Stimulated activated CD8-positive, alpha-beta memory T cell treated with anti-CD3 and anti-CD28 coated beads, Interleukin-12 subunit alpha, Interleukin-12 subunit beta, amount 100 ng/mL, for 1 hour (primary cell): ENCODE measurements at places on chromosomes 16 and 17.

DNA sequence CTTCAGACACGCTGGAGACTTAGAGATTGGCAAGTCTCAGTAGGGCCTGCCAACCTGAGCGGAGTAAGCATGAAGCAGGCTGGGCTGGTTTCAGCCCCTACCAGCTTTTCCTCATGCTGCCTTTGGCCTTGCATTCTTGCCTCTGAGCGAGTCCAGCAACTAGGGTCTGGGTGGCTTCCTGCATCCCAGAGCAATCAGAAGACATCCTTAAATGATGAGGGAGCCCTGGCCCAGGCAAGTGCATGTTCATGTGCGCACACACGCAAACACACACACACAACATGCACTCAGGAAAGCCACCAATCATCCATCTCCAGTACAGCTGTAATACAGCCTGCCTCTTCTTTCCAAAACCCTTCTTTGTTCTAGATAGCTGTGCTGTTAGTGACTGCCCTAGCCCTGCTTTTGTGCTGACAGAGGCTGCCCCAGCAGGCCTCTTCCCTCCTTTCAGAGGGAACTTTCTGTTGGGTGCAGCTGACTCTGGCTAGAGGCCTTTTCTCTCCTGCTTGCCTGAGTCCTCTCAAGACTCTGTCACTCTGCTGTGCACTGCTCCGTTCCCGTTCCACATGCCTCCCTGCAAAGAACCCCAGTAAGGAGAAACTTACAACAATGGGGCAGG is 30.7 kb upstream of the TBX2 start:
- DNase-seq, result no peak

DNA sequence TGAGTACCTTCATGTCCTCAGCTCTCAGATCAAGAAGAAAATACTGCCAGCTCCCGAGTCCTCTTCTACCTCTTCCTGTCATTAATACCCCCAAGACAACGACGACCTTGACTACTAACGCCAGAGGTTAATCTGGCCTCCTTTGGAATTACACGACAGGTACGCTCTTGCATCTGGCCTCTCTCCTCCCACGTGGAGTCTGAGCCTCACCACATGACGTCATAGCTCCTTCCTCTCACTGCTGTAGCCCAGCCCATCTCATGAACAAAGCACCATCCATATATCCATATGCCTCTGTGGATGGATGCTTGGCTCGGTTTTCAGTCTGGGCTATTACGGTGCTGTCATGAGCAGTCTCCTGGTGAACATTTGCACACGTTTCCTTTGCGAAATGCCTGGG is 110.2 kb upstream of the TNRC6C start:
- no peak for DNase-seq

- DNase-seq, result peak; percentile 51
These were observed at the start of gene MT1F for GRCh38 chr16:56657555-56658326. Gene MT1F (plus strand): TSS chr16:56657959. CDS start chr16:56658059, 100 bp downstream.

DNA sequence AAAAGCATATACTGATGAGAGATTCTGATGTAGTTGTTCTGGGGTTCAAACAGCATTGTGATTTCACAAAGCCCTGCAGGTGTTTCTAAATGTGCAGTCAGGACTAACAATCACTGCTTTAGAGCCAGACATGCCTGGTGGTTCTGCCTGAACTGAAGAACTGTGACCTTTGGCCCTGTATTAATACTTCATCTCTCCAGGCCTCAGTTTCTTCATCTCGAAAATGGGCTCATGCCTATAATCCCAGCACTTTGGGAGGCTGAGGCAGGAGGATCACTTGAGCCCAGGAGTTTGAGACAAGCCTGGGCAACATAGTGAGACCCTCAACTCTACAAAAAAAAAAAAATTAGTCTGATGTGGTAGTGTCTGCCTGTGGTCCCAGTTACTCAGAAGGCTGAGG is 3.9 kb downstream of the DNAI2 start:
- DNase-seq, result no peak

- no peak for DNase-seq
These were observed 55.7 kb downstream of the CENPV start for GRCh38 chr17:16297367-16298139.

DNA sequence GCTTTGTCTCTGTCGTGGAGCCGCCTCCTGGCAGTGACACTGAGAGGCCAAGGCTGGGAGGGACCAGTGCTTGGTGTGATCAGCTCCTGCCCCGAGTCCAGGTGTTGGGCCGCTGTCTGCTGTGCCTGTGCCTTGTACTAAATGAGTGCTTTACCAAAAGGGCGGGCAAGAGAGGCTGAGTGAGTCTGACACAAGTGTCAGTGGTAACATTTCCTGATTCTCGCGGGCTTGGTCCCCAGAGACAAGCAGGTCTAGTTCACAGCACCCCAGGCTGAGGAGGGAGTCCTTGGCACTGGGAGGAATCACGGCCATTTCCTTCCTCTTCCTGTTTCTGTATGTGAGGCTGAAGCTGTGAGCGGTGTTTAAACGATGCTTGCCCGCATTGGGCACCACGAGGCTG is 30.2 kb downstream of the PLD6 start:
- DNase-seq, result no peak

GRCh38 chr16:76897816-76898215 is 293.2 kb upstream of the MON1B start:
- DNase-seq, result no peak

DNA sequence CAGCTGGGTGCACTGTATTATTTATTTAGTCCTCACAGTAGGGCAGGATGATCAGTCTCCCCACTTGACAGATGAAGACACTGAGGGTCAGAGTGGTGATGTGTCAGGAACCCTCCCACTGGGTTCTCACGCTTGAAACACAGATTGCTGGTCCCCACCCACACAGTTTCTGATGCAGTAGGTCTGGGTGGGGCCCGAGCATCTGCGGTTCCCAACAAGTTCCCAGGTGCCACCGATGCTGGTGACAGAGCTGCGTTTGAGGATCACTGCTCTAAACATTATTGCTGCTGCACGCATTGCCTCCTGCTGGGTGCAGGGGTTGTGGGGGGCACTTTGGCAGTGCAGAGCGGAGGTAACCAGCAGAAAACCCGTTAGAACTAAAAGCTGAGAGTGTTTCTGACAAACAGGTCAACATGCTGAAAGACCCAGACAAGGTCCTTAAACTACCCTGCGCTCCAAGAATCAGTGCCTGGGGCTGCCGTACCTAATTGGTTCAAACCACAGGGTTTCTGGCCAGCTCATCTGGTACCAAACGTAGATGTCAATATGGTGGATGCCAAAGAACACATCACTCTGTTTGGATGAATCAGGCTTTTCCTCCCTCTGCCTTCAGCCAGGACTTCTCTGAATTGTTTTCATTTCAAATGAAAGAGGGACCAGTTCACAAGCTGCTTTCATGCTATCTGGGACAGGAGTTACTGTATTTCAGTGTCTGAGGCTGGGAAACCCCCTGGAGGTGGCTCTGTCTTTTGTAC is 76.0 kb downstream of the ABCC1 start:
- no peak for DNase-seq

DNA sequence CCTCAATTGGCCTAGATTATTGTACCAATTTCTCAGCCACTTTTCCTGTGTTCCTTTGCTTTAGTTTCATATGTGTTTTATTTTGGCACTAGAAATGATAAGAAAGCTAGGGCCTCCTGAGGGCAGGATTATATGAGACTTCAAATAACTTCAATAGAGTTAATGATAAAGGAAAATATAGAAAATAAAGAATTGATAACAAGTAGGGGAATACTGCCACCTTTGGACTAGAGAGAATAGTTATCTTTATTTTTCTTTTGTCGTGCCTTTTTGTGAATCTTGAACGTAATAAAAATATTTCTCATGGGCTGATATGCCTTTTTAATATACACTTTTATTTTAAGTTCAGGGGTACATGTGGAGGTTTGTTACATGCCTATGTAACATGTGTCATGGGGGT is 29.3 kb upstream of the RBL2 start:
- no peak for DNase-seq

GRCh38 chr17:37642681-37643080 is 565 bp downstream of the DDX52 start:
- DNase-seq, result no peak

DNA sequence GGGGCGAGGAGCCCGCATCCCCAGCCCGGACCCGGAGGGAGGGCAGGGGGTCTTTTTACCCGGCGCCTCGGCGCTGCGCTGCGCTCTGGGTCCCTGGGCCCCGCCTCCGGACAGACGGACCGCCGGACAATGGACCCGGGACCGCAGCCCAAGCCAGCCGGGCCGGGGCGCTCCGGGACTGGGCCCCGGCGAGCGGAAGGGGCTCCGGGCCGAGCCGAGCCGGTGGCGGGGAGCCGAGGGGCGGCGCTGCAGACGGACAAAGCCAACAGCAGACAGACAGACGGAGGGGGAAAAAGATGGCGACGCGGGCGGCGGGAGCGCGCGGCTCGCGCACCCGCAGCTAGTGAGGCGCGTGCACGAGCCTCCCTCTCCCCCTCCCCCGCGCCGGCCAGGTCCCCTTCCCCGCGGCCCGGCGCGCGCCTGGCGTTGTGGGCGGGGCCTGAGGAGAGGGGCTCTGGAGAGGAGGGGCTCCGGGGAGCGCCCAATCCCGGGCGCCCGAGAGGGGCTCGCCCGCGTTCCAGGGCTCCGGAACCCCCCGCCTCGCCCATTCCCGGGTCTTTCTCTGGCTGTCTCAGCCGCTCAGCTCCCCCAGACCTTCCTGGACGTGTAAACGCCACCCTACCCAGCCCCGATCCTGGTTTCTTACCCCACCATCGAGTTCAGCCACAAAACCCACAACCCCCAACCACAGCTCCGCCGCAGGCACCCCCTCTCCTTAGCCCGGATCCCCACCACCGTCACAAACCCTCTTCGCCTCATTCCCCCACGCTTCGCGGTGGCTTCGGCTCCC is at the start of gene ZNF821:
TSS of gene ZNF821 (minus strand) at position 334 of the 790 bp plus-strand sequence. CDS start 4,236 bp downstream, outside the sequence.
- DNase-seq, result peak; percentile 38

- DNase-seq, result no peak
These were observed 17.5 kb upstream of the HOXB9 start for GRCh38 chr17:48643697-48644012.

- DNase-seq, result no peak
These were observed 9.6 kb downstream of the CALCOCO2 start for GRCh38 chr17:48840441-48840840.

DNA sequence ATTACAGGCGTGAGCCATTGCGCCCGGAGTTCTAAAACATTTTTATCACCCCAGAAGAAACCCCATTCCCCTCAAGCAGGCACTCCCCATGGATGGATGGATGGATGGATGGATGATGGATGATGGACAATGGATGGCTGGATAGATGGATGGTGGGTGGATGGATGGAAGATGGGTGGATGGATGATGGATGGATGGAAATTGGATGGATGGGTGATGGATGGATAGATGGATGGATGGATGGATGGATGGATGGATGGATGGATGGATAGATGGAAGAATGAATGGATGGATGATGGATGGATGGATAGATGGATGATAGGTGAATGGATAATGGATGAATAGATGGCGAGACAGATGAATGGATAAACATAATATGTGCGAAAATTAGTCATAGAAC is 16.5 kb downstream of the PLA2G10 start:
- no peak for DNase-seq

DNA sequence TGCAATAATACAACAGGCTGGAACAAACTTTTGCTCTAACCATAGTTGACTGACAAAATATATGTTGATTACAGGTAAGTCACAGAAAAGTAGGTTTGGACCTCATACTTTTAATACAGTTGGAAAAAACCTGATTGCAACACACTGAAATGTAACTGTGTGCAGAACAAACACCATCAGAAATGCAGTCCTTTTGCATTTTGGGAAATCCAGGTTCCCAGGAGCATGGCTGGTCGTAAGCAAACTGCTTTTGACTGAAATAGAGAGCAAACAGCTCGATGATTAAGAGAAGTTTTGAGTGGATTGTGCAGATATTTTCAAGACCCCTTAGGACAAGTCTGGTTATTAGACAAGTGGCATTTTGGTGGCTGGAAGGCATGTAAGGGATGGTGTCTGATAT is 8.0 kb downstream of the IGF2BP1 start:
- no peak for DNase-seq

DNA sequence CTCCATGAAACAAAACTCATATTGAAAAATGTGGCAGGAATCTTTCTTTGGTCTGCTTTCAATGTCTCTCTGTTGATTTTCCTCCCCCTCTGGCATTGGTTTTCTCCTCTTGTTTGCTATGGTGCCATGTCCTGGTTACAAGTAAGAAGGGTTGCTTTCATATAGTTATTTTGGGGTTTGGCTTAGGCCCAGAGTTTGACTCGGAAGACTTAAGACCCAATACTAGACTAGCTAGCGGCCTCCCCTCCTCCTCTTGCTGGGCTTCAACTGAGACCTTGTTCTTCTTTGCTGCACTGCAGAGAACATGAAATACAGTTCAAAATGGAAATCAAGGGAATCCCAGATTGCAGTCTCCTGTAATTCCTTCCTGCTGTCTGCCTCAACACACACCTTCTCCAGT is 30.0 kb upstream of the CLEC18A start:
- DNase-seq, result no peak

- DNase-seq, result no peak
These were observed 120.7 kb downstream of the TRIM37 start for GRCh38 chr17:58985971-58986370.

DNA sequence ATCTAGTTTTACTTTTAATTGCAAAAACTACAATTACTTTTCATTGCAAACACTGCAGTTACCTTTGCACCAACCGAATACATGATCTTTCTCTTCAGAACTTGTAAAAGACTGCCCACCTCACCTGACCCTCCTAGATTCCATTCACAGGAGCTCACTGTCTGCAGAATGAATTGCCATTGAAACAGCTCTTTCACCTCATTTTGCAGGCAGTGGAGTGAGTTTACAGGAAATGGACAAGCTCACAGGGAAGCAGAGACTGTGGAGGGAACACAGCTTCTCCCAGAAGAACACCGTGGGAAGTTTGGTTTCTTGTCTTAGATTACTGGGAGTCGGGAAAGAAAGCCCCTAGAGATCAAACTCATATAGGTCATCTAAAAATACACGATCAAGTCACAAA is 439.7 kb upstream of the RBFOX1 start:
- no peak for DNase-seq

GRCh38 chr16:2949705-2950352 is 14.2 kb upstream of the KREMEN2 start:
- no peak for DNase-seq

- peak; percentile 47 for DNase-seq
These were observed 28.7 kb downstream of the MPG start for GRCh38 chr16:106623-107324.

- DNase-seq, result no peak
These were observed 19.3 kb downstream of the TSPOAP1 start for GRCh38 chr17:58308985-58309917.

DNA sequence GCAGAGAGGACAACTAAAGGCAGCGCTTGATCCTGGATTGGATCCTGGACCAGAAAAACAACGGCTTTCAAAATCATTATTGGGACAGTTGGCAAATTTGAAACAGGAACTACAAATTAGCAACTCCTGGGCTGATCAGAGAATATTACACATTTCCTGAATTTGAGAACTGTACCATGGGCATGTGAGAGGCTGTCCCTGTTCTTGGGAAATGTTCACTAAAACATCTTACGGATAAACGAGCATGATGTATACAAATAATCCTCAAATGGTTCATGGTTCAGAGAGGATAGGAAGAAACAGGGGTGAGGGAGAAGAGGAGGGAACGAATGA is 2.3 kb upstream of the ITGAE start:
- DNase-seq, result no peak

- DNase-seq, result no peak
These were observed 4.6 kb downstream of the UTS2R start for GRCh38 chr17:82376042-82376730.

GRCh38 chr16:79599256-79599836 is 1.2 kb downstream of the MAF start:
- DNase-seq, result no peak

- DNase-seq, result no peak
These were observed 1024.7 kb upstream of the GOT2 start for GRCh38 chr16:59758848-59759247.

GRCh38 chr16:56233795-56234566 is 42.7 kb downstream of the GNAO1 start:
- no peak for DNase-seq

GRCh38 chr17:5225668-5226457 is 8.8 kb downstream of the SCIMP start:
- DNase-seq, result no peak
